Hematopoietic multipotent progenitor cell treated with erythropoietin and hydrocortisone succinate and interleukin-3 and kit ligand, for 17 days (in vitro differentiated cells): ENCODE measurements at places on chromosomes 3 and 15.
A peak's percentile ranks its signal among the peaks of the same experiment; 100 is the strongest.

GRCh38 chr3:111541391-111541790, 606 bp upstream of the CD96 start:
- DNase-seq = no peak

GRCh38 chr3:185297867-185298266, 44.0 kb upstream of the EHHADH start:
- DNase-seq = peak; percentile 30

GRCh38 chr3:125280668-125281361, 68.3 kb upstream of the SLC12A8 start:
- DNase-seq = no peak

DNA sequence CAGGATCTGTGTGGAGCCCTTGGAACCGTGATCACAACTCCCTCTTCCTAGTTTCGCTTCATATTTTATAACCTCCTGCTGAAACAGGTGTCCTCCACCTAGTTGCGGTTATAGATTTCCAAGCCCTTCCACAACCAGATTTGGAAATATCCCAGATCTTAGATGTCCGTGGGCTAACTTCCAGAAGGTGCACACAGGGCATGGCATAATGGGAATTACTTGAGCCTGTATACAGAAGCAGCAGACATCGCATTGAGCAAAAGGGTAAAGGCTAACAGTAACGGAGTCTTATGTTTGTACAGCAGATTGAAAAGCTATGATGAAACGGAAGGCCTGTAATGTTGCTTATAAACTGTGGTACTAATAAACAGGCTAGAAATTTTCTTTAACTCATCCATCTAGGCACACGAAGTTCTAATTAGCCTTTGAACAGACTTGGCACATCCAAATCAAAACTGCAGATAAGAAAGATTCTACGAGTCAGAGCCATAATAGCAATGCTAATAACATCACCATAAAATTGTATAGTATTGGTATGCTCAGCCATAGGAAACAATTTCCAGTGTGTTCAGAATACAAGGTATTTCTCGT, 1.2 kb upstream of the USF3 start:
- no peak for DNase-seq

- DNase-seq = no peak
These were observed 23.9 kb upstream of the RSL24D1 start for GRCh38 chr15:55220606-55221005.

GRCh38 chr3:159991591-159991990, 3.0 kb downstream of the IL12A start:
- DNase-seq = no peak

GRCh38 chr15:36172955-36173354, 406.5 kb upstream of the CDIN1 start:
- DNase-seq = no peak
